CD4-positive, alpha-beta T cell treated with Interleukin-15 for 1 hour (primary cell): ENCODE measurements at places on chromosomes 13 and 19.

GRCh38 chr19:14370169-14370939 lies 10.9 kb upstream of the ADGRE5 start:
- peak; percentile 86 for DNase-seq

DNA sequence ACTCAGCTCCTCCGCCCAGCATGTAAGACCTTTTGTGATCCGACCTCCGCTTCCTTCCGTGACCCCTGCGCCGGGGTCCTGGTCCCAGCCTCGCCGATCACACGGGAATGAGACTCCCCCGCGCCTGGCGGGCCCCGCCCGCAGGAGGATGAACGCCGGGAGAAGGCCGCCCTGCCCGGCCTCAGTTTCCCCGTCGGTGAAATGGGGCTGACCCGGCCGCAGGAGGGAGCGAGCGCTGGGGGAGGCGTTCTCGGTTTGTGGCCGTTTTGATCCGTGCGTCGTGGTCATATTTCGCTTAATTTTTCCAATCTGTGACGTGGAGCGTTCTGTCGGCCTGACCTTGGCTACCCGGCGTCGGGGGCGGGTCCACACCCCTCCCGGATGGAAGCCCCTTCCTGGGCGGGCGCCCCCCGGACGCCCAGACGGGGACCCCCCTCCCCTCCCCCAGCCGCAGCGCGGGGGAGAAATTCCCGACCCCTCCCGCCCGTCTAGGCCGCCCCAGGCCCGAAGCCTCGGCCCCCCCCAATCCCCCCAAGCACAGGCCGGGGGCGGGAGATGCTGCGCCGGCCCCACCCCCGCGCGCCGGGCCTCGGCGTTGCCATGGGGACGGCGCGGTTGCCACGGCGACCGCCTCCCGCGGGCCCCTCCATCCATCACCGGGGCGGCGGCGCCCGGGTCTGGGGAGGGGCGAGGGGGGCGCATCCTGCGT lies 11.1 kb downstream of the PALM start:
- no peak for DNase-seq

GRCh38 chr13:51942189-51942588 lies 69.1 kb downstream of the ATP7B start:
- no peak for DNase-seq

- DNase-seq, result no peak
These were observed 13.1 kb upstream of the CD22 start for GRCh38 chr19:35315883-35316282.

GRCh38 chr19:11481534-11482383 lies 913 bp upstream of the ELAVL3 start:
- DNase-seq, result peak; percentile 66

DNA sequence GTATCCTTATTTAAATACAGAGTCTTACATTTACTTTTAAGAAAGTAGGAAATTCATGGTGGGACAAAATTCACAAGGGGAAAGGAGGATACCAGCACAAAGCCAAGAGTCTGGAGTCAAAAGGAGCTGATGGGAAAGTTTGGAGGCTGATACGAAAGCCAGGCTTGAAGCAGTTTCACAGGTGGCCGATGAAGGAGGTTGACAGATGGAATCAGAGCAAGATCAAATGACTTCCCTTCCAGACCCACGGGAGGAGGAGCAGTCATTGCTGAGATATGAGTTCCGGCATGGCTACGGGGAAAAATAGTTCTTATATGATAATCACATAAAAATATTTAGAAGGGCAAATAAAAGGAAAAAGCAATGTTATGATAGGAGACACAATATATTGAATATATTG lies 65.0 kb downstream of the DGKH start:
- no peak for DNase-seq
